ENCODE measurements at places on chromosomes 1 and 21. TPM values are rescaled to one million over a fixed set of nuclear protein-coding genes. Genes with fewer than 3 reads are reported as not detected.

DNA sequence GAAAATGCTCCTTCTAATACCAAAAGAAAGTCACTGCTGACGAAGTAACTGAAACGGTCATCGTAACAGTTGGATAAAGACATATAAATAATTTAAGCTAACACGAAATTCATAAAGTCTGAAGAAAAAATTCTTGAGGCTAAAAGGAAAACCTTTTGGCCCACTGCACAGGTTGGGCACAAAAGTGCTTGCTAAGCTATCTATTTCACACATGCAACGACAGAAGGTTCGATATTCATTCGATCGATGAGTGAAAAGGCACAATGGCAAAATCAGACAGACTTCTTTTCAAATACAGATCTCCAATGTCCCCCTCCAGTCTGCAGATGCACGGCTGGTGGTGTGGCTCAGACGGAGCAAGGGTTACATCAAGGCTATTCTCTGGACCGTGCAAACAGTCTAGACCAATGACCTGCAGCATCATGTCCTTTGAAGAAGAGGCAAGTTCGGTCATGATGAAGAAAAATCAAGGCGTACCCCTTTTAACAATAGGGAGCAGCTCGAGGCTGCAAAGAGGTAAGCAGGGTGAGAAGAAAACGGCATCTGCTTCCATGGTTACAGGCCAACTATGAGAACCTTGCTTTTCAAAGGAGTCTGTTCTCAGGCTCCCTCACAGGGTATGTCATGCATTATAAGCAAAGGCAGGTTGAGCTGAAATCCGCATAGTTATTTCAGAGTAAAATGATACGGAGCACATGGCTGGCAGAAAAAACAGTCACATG, 579.6 kb downstream of the USP25 start:
- DNase-seq: no peak

Gene SPRR3
- not detected for total RNA-seq

Gene TRNP1
- total RNA-seq: 3.9 TPM

DNA sequence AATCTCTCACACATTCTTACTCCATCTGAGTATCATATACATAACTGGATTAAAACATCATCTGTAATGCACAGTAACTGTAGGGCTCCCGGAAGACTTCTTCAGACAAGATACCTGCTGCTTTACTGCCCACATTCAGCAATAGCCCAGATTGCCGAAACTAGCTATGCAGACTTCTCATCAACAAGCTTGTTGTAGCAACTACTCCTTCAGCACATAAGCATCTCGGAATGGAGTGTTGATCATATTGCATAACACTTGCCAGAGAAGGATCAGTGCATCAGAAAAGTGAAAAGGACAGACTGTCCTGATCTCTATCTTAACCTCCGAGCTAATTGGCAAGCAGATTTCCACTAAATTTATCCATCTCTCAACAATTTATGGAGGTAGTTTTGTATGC, 354.6 kb upstream of the C1orf87 start:
- no peak for DNase-seq

Gene APCS
- not detected for total RNA-seq

DNA sequence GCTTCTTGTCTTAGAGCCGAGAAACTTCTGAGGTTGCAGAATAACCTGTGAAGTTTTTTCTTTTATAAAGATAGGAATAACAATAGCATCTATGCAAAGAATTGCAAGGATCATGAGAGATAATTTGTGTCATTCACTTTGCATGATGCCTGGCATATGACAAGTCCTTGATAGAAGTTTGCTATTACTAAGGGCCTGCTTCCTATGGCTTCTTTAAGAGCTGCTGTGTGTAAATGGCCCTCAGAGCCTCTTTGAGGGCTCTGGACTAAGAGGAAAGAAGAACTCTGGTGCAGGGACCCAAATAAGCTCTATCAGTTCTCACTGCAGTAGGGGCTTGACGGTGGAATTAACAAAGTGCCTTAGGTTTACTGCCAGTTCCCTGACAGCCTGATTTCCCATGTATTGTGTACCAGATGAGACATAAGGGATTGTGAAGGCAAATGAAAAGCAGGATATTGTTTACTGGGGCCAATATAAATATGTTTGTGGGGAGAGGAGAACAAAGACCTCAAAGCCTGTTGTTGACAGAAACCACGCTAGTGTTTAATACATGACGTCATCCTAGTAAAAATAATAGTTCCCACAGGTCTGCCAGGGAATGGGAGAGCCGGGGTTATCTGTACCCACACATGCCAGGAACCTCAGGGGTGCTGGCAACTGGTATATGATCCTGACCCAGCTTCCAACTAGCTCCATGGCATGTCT, 131.2 kb upstream of the UBE2U start:
- peak; percentile 74 for DNase-seq

Gene NUDT4B
- total RNA-seq: 10.7 TPM

GRCh38 chr1:212234431-212235395, 50.5 kb upstream of the PPP2R5A start:
- peak; percentile 95 for DNase-seq

DNA sequence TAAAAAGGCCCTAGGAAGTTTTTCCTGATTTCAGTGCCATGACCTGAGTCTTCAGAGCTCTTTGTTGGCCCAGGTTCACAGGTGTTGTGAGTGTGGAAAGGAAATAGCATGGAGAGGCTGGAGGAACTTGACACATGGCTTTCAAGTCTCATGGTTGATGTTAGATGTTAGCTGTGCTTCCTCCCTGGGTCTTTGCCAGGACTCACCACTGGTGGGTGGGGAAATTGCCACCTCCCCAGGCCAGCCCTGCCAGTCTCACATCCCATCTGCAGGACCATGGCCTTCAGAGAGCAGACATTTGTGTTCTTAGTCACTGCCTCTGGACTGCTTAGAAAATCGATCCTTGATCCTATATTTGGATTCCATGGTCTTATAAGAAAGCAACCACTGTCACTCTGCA, 383.2 kb downstream of the DISC1 start:
- DNase-seq: peak; percentile 4

Measured in M059J (cell line).